ENCODE measurements at places on chromosomes 6 and 20.

DNA sequence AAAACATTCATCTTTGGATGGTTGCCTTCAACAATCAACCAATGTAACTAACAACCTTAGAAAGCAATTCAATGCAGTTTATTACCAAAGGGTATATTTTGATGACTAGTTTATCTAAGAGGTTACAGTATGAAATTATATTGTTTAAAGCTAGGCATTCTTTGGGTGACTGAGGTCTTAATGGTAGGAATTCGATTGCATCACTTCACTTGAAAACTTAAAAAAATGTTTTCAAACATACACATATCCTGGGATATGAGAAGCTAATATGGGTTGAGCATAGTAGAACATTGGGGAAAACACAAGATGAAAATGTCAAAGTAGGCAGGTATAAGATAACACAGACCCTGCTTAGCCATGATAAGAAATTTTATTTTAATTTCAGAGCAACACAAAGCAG lies 144.6 kb upstream of the BMP5 start:
- DNase-seq = no peak

DNA sequence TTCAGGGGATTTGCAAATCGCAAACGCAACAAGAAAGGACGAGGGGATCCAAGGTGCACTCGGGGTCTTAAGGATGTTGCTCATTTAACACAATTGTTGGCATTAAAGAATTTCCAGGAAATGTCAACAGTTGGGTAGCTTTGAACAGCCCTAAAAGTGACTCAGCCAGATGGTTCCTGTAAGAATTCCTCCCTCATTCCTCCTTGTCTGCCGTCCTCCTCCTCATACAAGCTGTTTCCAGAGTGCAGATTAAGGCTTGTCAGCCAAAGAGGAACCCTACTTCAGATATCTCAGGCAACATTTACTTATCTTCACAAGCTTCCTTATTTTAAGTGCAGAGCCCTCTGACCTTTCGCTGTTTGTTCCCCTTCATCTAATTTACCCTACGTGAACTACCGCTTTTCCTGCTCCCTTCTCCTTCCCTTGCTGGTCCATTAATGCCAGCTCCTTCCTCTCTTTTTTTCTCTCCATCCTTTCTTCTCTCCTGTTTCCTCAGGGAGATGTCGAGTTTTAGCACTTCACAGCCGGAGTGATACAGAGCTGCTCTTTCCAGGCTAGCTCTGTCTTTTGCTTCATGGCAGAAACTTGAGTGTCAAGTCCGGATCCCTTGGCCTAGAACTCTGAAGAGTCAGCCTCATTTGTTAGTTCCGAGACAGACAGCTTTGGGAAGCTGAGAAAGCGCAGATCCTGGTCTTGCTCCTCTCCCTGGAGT lies 26.1 kb upstream of the TBC1D7 start:
- DNase-seq = no peak

GRCh38 chr6:36677059-36677749 lies 1.3 kb upstream of the CDKN1A start:
- DNase-seq = peak; percentile 73

DNA sequence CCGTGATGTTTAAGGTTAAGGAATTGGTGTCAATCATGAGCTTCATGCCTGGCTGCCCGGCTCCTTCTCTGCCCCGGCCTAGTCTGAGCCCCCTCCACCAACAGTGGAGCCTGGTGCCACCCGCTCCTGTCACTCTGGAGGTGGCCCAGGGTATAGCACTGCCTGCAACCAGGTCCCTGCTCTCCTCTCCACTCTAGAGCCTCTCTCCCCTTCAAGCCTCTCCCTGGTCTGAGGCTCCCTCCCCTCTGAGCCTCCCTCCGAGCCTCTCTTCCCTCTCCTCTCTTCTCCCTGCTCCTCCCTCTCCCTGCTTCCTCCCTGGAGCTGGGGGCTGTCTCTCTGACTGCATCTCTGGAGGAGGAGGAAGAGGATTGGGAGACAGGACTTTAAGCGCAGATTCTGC lies 31.3 kb upstream of the MRGBP start:
- DNase-seq = no peak

- no peak for DNase-seq
These were observed 778.4 kb upstream of the GJE1 start for GRCh38 chr6:141354191-141354955.

GRCh38 chr20:20860078-20860806 lies 147.8 kb upstream of the RALGAPA2 start:
- peak; percentile 84 for DNase-seq

- no peak for DNase-seq
These were observed 3.3 kb downstream of the SNAI1 start for GRCh38 chr20:49986049-49986448.
